ENCODE measurements at places on chromosomes 7 and 10. TPM values are rescaled to one million over a fixed set of nuclear protein-coding genes. Genes with fewer than 3 reads are reported as not detected.

DNA sequence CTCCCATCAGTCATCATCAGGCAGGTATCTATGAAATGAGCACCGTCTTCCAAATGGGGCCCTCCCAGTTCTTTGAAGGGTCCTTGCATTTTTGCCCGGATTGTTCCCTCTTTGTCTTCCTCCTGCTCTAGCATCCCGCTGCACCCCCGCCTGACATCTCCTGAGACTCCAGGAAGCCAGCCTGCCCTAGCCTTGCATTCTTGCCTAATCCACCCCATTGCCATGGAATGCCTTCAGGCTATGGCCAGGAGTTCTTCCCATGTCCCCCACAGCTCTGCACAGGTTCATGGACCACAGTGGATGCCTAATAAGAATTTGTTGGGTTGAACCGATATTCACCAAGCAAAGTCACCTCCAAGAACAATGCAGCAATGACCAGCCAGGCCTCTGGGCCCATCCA lies 62.1 kb downstream of the ZMIZ1 start:
- no peak for DNase-seq

DNA sequence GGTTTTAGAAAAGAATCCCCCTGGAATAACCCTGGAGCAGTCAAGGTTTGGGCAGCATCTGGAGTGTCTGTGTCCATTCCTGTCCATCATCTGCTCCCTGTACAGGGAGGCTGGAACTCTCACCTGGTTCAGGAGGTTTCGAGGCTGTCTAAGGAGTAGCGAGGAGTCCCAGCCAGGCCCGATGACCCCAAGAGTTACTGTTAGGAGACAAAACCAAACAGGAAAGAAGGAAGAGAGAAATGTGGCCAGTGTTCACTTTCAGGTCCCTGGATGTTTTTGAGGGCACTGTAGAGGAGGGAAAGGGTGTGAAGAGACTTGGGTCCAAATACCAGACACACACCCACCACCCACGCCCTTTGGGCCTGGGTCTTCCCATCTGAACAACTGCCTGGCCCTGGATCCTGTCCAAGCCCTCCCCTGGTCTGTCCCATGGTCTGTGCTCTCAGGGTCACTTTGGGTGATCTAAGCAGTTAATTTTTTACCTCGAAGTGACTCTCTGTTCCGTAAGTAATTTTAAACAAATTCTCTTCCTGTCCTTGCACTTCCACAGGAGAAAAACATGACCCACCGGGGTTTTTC lies 117.1 kb downstream of the ZMIZ1 start:
- DNase-seq: no peak

DNA sequence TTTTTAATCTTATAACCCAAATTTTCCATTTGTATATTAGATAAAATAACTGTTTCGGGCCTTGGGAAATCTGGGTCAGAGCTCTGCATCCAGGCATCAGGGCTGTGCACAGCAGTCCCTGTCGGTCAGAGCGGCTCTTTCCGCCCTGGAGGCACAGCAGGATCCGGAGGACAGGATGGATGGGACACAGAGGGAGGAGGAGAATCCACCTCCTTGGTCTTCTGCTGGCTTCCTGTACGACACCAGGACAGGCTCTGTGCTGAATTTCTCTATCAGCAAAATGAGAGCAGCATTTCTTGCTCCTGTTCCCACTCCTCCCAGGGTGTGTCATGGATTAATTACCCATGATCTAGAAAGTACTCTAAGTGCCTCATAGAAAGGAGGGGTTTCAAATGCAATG lies 254.9 kb downstream of the SKAP2 start:
- peak; percentile 11 for DNase-seq

GRCh38 chr7:152106990-152107389 lies 81.5 kb downstream of the GALNT11 start:
- no peak for DNase-seq

DNA sequence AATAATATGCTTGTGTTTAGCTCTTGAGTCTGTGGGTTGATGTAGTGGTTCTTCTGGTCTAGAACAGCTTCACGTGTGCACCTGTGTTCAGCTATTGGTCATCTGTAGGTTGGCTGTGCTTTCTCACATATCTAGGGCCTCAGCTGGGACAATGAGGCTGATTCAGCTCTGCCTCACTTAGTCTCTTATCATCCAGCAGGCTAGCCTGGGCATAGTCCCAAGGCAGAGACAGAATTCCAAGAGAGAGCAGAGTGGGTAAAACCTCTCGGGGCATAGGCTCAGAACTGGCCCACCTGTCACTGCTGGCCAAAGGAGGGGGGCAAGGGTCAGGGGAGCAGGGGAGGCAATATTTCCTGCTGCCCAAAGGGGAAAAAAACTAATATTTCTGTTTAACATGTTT lies 32.0 kb upstream of the MXI1 start:
- no peak for DNase-seq

GRCh38 chr10:97499561-97500296 lies 1.0 kb downstream of the UBTD1 start:
- DNase-seq: peak; percentile 92

GRCh38 chr7:141920281-141920680 lies 4.1 kb downstream of the OR9A4 start:
- DNase-seq: no peak

GRCh38 chr10:60114765-60115586 lies 208.6 kb upstream of the CCDC6 start:
- DNase-seq: no peak

- DNase-seq: no peak
Measured at GRCh38 chr10:116654816-116655215, 34.1 kb downstream of the PNLIPRP2 start.

GRCh38 chr10:130220251-130221185 lies 84.3 kb downstream of the GLRX3 start:
- DNase-seq: peak; percentile 48

DNA sequence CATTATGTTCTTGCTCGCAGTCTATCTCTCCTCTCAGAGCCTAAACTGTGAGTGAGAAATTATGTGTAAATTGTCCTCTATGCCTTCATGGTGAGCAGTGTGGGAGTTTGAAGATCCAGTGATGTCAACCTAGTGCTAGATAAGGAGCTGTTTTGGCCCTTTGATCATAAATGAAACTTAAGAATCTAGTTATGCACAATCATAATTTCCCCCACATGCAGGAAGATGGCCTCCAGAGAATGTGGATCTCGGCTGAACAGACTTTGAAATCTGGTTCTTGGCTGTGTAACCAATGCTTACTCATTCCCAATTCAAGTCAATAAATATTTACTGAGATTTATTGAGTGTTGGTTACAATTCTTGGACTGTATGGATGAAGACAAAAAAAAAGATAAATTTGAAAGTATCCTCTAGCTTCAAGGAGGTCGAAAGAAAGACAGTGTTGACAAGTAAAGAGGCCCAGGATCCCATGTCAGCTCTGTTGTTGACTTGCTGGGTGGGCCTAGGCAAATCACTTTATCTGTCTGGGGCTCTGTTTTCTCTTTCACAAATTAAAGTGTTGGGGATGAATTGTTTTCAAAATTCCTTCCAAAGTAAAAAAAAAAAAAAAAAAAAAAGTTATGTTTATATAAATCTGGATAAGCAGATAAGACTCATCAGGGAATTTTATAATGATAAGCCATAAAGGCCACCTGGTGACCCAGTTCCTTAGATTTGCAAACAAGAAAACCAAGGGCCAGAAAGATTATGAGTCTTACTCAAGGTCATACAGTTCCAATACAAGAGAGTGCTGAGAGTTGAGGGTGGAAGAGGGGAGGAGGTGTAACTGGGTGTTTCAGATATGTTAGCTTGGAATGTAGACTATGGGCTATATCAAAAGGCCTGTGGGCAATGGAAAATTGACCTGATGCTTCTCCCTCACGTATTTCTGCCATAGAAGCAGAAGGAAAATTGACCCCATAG lies 969.9 kb downstream of the KCNMA1 start:
- DNase-seq: no peak

DNA sequence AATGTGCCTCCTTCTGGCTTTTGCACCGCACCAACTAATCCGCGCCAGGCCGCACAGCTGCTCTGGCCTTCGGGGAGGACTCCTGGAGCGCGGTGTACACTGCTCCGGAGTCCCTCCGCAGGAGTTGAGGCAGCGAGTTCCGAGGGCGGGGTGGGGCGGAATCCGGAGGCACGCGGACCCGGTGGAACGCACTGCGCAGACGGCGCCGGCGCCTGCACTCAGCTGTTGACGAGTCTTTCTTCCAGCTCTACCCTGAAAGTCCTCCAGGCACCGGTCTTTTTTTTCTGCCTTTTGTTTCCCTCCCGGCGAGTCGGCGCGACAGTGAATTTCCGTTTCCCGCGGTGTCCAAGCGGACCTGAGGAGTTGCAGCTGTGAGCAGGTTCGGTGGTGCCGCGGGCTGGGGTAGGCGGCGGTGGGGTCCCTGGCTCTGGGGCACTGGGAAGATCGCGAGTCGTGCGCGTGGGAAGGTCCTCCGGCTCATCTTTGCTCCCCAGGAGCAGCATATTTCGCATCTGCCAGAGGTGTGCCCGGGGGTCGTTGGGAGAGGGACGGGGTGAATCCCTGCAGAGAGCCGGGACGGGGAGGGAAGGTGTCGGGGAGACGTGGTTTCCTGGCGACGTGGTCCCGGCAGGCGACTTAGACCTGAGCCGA lies 44.1 kb downstream of the SFTPD start:
- peak; percentile 84 for DNase-seq

DNA sequence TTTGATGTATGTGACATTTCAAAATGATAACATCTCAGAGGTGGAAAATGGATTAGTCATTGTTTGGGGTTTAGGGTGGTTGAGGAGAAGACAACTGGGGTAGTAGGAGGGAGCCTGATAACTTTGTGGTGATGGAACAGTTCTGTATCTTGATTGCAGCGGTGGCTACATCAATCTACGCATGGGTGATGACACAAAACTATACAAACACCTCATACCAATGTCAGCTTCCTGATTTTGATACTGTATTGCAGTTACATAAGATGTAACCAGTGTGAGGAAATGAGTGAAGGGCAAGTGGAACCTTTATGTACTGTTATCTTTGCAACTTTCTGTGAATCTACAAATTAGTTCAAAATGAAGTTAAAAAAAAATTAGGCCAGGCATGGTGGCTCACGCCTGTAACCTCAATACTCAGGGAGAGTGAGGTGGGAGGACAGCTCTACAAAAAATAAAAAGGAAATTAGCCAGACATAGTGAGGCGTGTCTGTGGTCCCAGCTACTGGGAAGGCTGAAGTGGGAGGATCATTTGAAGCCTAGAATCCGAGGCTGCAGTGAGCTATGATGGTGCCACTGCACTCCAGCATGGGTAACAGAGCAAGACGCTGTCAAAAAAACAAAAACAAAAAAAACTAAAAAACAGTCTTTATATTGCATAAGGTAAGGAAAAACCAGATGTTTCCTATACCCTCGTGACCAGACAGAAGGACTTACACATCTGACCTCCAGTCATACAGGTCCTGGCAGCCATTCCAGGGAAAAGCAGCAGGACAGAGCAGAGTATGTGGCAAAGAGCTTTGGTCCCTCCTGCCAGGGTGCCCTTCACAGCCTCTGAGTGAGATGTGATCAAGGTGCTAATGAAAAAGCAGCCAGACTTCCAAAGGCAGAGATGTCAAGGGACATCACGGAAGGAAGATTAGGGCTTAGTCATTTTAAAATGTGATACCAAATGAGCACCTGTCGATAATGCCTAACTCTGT lies 50.8 kb downstream of the CYTH3 start:
- no peak for DNase-seq

GRCh38 chr10:17725703-17726102 lies 26.3 kb upstream of the TMEM236 start:
- DNase-seq: no peak

DNA sequence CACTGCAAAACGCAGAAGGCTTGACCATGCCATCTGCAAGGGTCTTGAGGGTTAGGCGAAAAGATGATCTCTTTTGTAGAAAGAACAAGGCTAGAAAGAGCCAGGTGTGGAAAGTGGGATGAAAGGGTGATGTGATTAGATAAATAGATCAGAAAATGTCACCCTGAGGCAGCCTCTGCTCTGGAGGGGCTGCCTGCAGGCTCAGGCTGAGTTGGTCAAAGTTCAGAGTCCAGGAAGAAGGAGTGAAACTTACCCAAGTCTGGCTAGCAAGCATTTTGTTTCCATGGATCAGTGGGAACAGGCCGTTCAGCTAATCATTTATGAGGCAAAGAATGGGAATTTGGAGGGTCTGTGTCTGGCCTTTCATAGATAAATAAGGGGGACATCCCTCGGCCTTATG lies 79.7 kb downstream of the RGS10 start:
- no peak for DNase-seq

GRCh38 chr10:14185316-14186045 lies 145.2 kb downstream of the FRMD4A start:
- DNase-seq: no peak

DNA sequence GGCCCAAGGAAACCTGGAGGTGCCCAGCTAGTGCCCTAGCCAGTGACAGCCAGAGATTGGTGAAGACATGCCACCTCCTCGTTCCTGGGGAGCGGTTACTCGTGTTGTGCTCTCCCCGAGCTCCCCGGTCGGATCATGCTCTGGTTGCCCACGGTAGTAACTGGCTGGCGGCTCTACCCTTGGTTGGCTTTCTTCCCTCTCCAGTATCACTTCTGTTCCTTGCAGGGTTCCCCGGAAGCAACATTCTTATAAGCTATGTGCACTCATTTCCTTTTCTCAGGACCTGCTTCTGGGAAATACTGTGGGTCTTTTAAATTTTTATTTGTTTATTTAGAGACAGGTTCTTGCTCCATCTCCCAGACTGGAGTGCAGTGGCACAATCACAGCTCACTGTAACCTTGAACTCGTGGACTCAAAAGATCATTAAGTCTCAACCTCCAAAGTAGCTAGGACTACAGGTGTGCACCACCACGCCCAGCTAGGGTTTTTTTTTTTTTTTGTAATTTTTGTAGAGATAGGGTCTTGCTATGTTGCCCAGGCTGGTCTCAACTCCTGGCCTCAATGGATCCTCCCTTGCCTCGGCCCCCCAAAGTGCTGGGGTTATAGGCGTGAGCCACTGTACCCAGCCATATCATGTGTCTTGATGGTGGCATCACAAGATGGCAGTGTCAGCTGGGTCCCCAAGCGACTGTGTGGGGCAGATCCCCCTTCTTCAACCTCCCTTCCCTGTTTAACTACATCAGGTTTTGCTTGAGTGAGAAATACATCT lies 6.9 kb upstream of the CALHM1 start:
- DNase-seq: no peak

GRCh38 chr7:138527746-138528223 lies 67.7 kb downstream of the TRIM24 start:
- DNase-seq: no peak

GRCh38 chr7:2165610-2166594 lies 66.8 kb downstream of the MAD1L1 start:
- DNase-seq: no peak

GRCh38 chr7:27399791-27400567 lies 157.4 kb downstream of the EVX1 start:
- no peak for DNase-seq

Gene C10orf143
- total RNA-seq: 1.4 TPM

Gene ZNF488
- 0.16 TPM for total RNA-seq

Gene SEMA3C
- 298 TPM for total RNA-seq

Gene SLC39A12
- 0.14 TPM for total RNA-seq

Gene PSMA2
- total RNA-seq: 39.1 TPM

Gene SAP25
- 1.9 TPM for total RNA-seq

Gene FXYD4
- total RNA-seq: not detected

Gene ARL5B
- total RNA-seq: 8.3 TPM

Gene SORCS1
- 17.1 TPM for total RNA-seq

Gene PRRT4
- 1.1 TPM for total RNA-seq

Gene SLC26A4
- total RNA-seq: 0.36 TPM

Gene SLC26A3
- 4.8 TPM for total RNA-seq

Gene BMI1
- 123 TPM for total RNA-seq

Gene NUP42
- 35.4 TPM for total RNA-seq

Gene FUOM
- 9.3 TPM for total RNA-seq
